GF-D8 (cell line): ENCODE measurements at places on chromosomes 6 and 20.

- DNase-seq = no peak
Measured at GRCh38 chr6:31945507-31946369, at the start of gene CFB. CFB (plus strand) TSS chr6:31946095; CDS start chr6:31946222, 127 bp downstream.

GRCh38 chr6:147528511-147529145 lies 20.1 kb downstream of the SAMD5 start:
- no peak for DNase-seq

- DNase-seq = peak; percentile 27
Measured at GRCh38 chr6:15368873-15369272, 123.0 kb downstream of the JARID2 start.

DNA sequence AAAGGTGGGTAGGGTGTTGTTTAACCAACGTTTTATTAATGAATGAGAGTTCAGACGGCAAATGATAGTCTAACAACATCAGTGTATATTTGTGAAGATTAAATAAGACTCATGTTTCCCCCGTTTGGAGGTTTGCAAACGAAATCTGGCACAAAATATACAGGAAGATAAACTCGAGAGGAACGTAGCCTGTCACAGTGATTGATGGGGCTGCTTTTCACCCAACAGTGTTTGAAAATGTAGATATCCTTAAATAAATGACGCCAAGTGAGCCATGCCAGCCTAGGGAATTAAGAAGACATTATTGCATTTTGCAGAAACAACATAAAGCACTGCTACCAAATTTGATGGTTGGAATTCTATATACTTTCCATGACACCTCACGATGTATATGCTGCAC lies 696.5 kb upstream of the FLRT3 start:
- no peak for DNase-seq

DNA sequence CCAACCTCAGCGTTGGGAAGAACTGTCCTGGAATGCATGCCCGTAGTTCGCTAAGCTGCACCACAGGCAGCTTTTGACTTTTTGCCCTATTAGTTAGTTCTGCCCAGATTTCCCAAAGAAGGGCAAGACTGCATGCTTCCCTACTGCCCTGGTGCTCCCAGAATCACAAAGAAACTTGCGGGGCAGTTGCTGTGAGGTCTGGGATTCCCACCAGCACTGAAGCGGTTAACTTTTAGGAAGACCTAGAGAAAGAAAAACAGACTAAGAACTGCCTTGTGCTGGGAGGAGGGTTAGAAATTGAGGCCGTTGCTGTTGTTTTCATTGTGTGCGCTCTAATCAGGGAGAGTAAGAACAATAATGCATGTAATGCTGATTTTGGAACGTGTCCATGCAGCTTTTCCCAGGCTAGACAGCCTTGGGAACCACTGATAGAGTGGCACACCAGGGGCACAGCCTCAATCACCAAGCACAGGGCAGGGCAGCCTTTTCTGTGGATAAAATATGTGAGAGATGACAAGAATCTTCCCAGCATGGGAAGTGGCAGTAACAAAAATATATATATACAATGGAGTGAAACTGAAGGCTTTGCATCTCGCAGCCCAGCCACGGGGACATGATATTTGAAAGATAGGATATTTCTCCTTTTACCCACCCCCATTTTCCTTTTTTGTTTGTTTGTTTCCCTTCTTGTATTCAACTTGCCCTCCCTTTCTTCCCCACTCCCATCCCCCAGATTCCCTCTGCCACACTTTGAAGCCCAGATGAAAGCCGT lies 137.7 kb upstream of the HEY2 start:
- DNase-seq = no peak

DNA sequence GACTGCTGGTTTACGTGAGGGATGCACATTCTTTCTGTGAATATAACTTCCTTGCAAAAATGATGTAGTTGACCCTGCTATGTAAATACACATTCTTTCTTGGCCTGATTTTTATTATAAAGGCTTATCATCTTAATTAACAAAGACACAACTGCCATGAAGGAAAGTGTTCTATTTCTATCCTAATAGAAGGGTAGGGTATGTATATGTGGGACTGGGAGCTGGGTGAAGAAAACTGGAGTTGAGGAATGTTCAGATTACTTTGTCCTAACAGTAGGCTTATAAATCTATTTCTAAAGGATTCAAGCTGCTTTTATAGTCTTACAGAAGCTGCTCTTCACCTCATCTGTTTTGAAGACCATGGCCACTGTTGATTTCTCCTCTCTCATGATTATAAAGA lies 76.5 kb upstream of the RGS17 start:
- DNase-seq = no peak

GRCh38 chr20:46188866-46189541 lies 70.9 kb downstream of the CD40 start:
- DNase-seq = no peak

DNA sequence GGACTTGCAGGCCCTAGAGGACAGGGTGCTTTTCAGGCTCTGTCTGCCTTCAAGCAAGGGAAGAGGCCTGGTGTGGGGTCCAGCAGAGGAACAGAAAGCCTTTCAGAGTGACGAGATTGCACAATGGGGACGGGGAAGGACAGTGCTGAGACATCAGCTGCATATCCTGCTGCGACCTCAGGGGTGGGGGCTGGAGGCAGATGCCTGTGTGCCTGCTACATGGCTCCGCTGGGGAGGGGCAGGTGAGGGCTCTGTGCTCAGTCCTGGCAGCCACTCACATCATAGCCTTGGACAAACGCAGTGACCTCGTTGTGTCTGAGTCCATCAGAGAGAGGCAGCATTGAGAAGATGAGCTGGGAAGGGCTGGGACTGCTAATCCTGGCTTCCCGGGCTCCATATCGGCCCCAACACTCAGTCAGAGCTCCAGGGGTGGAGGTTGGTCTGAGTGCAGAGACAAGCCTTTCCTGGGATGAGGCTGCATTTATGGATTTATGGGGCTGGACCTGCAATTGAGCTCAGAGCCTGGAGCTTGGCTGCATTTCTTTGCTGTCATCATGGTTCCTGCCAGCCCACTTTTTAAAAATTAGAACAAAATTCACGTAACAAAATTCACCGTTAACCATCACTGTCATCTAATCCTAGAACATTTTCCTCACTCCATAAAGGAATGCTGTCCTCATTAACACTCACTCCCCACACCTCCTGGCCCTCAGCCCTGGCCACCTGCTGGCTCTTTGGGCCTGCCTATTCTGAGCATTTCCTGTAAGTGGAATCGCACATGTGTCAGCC lies 196.9 kb upstream of the SLC24A3 start:
- DNase-seq = no peak

GRCh38 chr6:142485256-142485655 lies 183.4 kb downstream of the ADGRG6 start:
- no peak for DNase-seq

DNA sequence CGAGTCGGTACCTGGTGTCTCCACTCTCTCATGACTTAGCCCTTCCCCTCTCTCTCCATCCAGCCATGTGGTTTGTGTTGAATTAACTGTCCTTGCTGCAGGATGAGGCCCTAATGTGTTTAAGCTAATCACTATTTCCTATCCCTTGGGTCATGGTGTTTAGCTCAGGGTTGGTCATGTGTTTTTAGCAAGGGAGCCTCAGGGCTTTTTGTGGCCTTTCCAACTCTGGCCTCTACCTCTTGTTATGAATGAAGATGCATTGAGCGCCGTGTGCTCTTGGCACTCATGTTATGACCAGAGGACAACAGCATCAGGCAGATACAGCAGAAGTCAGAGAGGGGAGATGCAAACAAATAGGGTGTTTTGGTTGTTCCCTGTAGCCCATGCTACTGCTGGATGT lies 674.2 kb upstream of the FLRT3 start:
- no peak for DNase-seq

DNA sequence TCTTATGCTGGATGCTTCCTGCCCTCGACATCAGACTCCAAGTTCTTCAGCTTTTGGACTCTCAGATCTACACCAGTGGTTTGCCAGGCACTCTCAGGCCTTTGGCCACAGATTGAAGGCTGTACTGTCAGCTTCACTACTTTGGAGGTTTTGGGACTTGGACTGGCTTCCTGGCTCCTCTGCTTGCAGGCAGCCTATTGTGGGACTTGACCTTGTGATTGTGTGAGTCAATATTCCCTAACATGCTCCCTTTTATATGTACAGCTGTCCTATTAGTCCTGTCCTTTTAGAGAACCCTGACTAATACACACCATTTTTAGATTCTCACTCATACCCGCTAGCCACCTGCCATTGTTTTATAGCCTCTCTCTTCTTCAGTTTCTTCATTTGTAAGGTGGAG lies 382.1 kb upstream of the TSHZ2 start:
- no peak for DNase-seq

DNA sequence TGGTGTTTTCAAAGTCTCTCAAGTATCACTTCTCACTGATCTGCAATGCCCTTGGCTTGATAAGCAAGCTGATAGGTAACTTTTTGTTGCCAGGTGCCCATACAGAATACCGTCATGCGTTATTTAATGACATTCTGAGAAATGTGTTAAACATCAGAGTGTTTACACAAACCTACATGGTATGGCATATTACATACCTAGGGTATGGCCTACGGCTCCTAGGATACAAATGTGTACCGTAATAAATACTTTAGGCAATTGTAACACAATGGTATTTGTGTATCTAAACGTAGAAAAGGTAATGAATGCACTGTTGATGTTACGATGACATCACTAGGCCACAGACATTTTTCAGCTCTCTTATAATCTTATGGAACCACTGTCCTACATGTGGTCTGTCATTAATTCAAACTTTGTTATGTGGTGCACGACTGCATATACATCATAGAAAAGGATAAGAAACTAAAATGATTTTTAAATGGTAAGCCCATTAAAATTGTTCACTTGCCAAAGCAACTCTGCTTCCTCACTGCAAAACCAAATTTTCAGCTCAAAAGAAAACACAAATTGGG lies 35.7 kb downstream of the CSNK2A1 start:
- DNase-seq = no peak

GRCh38 chr20:57263801-57264792 lies 2.3 kb downstream of the BMP7 start:
- DNase-seq = no peak

GRCh38 chr20:62707921-62708521 lies 615 bp upstream of the NTSR1 start:
- DNase-seq = no peak
